ENCODE measurements at places on chromosomes 16 and 17. TPM values are rescaled to one million over a fixed set of nuclear protein-coding genes. Genes with fewer than 3 reads are reported as not detected.

Gene SETD6
- total RNA-seq, result 83.3 TPM

Gene THUMPD1
- 51.8 TPM for total RNA-seq

Gene SLC5A10
- not detected for total RNA-seq

Gene ACSM3
- total RNA-seq, result 19.2 TPM

Gene KRTAP4-1
- not detected for total RNA-seq

Gene GINS2
- 22.8 TPM for total RNA-seq

Gene TBC1D3E
- total RNA-seq, result not detected

Gene GRAP
- 1.5 TPM for total RNA-seq

Gene TNP2
- total RNA-seq, result not detected

Gene CDH8
- not detected for total RNA-seq

Gene PRSS27
- 2.6 TPM for total RNA-seq

DNA sequence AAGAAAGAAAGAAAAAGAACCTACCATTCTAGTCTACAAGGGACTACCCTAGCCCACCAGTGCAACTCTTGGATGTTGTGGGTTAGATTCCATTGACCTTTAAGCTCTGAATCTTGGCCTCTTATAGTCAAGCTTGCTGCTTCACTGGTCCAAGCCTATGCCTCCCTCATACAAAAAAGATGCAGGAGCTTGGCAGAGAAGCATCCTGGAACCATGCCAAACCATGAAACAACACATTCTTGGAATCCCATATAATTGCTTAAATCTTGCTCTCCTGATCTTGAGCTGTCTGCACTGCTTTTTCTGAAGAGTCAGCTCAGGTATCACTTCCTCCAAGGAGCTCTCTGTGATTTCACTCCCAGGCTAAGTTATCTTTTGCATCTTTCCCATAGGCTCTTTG is 117.9 kb upstream of the GPR139 start:
- DNase-seq, result no peak

- DNase-seq, result peak; percentile 80
Measured at GRCh38 chr16:75385507-75386152, 47.7 kb downstream of the CFDP1 start.

DNA sequence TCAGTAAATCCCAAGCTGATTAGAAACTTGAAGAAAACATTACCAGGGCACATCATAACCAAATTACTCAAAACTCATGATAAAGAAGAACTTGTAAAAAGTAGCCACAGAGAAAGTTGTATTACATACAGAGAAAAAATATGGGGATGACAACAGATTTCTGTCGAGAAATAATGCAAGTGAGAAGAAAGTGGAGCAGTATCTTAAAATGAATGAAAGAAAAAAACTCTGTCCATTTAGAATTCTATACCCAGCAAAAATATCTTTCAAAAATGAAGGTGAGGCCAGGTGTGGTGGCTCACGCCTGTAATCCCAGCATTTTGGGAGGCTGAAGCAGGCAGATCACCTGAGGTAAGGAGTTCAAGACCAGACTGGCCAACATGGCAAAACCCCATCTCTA is 165.9 kb downstream of the PARN start:
- DNase-seq, result no peak

DNA sequence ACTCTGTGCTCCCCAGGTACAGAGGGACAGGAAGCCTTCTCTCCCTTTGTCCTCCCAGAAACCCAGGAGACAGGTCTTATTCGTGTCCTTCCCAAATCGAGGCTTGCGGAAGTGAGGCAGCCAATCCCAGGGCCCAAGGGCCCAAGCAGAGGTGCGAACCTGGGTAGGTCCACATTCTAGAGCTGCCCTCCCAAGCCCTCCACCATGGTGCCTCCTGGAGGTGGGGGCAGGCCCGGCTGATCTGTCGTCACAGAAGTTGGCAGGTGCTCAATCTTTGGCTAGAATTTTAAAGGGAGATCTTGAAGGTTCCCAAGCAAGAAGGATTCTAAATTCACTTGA is 21.5 kb downstream of the MRC2 start:
- no peak for DNase-seq

DNA sequence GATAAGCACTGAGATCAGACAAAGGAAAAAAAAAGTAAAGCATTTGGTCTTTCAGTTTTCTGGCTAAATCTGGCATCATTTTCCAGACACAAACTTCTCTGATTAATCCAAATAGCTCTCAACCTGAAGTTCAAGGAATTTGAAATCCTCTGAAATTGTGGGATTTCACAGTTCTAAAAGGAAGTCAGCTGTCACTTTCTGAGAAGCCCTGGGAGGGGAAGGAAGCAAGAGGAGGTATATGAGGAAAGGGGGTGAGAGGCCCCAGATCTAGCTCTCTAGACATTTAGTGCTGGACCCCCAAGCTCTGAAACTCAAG is 17.5 kb upstream of the HOXB9 start:
- DNase-seq, result no peak

DNA sequence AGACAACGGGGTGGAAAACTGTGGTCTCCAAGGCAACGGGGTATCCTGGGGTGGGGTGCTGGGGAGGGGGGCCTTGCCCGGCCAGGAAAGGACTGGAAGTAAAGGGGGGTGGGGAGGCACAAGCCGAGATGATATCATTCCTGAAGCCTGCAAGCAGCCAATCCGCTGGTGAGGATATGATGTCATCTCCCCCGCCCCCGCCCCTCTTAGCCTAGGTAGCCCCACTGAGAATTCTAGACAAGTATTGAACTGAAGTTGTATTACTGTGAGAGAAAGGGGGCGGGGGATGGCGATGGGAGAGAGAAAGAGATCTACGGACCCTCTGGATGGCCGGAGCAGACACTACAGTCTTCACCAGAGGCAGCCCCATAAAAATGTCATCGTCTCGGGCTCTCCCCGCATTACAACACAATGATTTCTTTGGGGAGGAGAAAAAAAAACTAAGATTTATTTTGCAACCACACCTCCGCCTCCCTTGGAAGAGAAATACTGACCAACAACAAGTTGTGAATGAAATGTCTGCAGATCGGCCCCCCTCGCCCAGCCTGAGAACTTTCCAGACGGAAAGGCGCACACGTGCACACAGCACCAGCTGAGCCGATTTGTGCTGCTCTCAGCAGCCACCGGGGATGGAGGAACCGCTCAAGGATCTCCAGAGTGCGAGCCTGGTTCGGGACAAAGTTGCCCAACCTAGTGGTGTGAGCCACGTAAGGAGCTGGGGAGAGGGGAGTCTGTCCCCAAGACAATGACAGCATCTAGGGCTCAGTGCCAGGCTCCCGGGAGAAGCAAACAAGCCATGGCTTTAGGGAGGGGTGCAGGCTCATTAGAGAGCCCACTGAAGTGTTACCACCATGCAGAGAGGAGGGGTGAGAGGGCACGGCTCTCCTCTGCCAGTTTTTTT is 222.1 kb downstream of the SOX9 start:
- DNase-seq, result no peak

GRCh38 chr17:38663125-38663751 is 11.5 kb downstream of the EPOP start:
- DNase-seq, result peak; percentile 98

DNA sequence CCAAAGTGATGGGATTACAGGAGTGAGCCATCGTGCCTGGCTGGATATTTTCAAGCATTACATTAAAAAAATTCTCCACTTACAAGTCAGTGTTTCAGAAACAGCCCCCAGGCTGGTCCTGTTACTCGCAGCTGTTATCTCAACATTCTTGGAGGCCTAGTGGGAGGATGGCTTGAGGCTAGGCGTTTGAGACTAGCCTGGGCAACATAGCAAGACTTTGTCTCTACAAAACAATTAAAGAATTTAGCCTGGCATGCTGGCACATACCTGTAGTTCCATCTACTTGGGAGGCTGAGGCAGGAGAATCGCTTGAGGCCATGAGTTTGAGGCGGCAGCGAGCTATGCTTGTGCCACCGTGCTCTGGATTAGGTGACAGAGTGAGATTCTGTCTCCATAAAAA is 26.5 kb upstream of the SPNS3 start:
- DNase-seq, result no peak

- DNase-seq, result no peak
Measured at GRCh38 chr17:32835291-32835761, 41.6 kb downstream of the MYO1D start.

DNA sequence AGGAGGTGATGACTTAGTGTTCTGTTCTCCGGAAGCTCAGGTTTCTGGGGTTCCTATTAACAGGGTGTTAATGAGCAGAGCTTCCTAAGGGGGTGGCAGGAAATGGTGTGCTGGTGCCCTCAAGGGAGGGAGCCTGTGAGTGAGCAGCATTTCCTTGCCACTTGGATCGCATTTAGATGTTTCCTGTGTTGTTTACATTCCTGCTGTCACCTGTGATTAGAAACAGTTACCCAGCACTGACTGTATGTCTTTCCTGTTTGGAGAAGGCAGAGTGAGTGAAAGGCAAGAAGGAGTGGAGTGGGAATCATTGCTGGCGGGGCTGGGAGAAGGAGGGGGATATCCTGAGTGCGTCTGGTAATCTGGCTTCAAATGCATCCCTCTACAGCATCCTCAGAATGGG is 214.6 kb downstream of the CCDC182 start:
- DNase-seq, result no peak

DNA sequence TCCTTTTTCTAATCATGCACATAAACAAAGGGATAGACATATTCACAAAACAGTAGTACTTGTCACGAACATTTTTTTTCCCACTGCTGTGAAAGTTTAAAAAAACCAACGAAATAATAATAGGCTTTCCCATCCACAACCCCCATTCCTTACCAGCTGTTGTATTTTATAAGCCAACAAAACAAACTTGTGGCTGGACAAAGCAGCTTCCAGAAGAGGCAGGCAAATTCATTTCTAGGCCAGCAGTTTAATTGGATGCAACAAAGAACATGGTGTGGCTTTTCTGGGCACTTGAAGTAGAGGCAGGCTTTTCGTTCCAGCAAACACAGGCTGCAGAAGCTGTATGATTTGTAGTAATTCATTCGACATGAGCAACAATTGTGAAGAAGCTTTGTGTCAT is 56.0 kb upstream of the FAM20A start:
- no peak for DNase-seq

DNA sequence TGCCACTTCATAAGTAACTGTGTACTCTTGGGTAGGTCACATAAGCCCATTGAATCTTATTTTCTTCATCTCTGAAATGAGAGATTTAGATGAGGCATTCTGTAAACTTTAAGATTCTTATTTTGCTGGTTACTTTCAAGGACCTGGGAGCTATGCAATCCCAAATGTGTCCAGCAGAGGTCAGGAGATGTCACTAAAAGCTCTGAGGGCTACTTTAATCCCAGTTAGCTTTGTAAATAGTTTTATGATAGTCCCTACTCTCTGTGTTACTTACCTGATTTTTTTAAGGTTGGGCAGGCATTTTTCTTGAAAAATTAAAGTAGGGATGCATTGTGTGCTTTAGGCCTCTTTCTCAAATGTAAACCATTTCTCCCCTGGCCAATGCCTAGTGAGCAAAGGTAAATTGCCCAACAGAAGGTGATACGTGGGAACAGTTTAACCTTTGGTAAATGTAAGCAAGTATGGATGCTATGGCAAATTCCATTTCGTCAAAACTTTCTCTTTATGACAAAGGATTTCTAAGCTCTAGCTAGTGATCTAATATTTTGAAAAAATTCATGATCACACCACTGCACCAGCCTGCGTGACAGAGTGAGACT is 57.1 kb upstream of the WSB1 start:
- peak; percentile 87 for DNase-seq

All from HT-29 (cell line).